Activated T-cell treated with anti-CD3 and anti-CD28 coated beads, Interleukin-2, amount 50 U/mL, for 72 hours (primary cell): ENCODE measurements at places on chromosomes 5 and 9.
A peak's percentile ranks its signal among the peaks of the same experiment; 100 is the strongest.

DNA sequence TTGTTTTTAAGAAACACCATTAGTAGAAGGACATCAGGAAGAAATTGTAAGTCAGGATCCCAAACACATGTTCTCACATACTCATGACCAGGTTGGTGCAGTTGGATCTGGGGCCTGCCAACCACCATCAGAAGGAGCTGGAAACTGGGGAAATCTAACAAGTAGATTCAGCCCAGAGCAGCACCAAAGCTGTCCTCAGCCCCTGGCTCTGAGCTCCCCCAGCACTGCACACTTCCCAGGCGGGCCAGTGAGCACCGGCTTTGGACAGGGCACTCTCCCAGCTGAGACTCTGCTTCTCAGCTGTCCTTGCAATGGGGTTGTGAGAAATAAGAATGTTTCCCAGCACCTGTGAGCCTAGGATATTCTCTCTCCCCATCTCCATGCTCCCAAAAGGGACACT lies 162.5 kb downstream of the PAX5 start:
- H3K4me1 ChIP-seq = no peaks in the 10 kb centered on the region
- H3K36me3 ChIP-seq = no peaks in the 10 kb centered on the region
- DNase-seq = no peak
- H3K4me3 ChIP-seq = no peak overlapping the region

DNA sequence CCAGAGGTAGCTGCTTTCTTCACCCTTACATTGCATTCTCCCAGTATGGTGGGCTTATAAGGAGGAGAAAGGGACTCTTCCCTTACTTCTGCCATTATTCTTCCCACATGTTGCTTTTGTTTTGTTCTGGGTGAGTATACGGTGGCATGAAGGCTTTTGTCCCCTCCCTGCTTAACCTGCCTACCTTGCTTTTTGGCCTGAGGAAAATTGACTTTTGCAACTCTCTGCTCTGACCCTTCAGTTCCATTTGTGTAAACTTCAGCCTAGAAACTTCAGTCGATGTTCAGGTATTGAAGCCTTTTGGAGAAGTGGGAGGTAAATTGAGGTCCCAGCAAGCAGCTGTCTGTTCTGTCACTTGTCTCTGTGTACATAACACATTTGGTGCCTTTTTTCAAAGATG lies 110.2 kb downstream of the PCSK1 start:
- no peak overlapping the region for H3K27ac ChIP-seq
- peaks cover 24% of the 10 kb centered on the region for H3K27me3 ChIP-seq
- DNase-seq = no peak
- no peaks in the 10 kb centered on the region for H3K4me1 ChIP-seq
- no peak overlapping the region for H3K4me3 ChIP-seq
- H3K36me3 ChIP-seq = no peaks in the 10 kb centered on the region

- no peak for DNase-seq
- no peaks in the 10 kb centered on the region for H3K4me1 ChIP-seq
- H3K4me3 ChIP-seq = no peak overlapping the region
- H3K27me3 ChIP-seq = peaks cover 38% of the 10 kb centered on the region
Observed at GRCh38 chr5:148725675-148726074, 71.3 kb upstream of the HTR4 start.

- H3K36me3 ChIP-seq = peaks cover 2% of the 10 kb centered on the region
- peaks cover 22% of the 10 kb centered on the region for H3K4me1 ChIP-seq
- no peak overlapping the region for H3K4me3 ChIP-seq
- peaks cover 15% of the 10 kb centered on the region for H3K27me3 ChIP-seq
Observed at GRCh38 chr5:58457050-58457449, 2.8 kb downstream of the PLK2 start.

DNA sequence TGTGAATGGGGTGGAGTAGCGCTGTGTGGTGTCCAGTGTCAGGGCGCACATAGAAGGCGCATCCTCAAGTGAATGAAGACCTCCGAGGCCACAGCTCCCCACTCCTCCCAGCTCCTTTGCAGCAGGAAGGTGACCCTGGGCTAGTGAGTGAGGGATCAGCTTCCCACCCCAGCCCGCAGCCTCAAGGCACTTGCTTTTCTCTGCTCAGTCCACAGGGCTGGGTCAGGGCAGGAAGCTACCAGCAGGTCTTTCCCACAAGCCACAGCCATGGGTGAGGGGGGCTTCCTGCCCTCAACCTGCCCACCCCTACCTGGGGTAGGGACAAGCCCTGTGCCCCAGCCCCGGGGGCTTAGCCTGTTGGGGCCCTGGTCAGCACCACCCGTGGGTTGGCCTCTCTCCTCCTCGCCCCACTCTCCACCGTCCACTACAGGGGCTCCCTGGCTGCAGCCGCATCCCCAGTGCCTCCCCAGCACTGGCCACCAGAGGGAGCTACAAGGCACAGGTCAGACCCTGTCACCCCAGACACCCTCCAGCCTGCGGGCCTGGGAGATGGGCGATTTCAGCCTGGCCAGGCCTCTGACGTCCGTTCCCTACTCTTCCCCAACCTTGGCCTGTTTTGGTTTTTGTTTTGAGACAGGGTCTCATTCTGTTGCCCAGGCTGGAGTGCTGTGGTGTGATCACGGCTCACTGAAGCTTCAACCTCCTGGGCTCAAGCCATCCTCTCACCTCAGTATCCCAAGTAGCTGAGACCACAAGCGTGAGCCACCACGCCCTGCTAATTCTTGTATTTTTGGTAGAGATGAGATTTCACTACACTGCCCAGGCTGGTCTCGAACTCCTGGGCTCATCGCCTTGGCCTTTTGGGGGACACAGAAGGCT lies 1.3 kb upstream of the ABCA2 start:
- DNase-seq = peak; percentile 91
- H3K4me3 ChIP-seq = peak overlapping the region; percentile 69
- peaks cover 49% of the 10 kb centered on the region for H3K4me1 ChIP-seq
- peak overlapping the region; percentile 12 for H3K27ac ChIP-seq
- H3K27me3 ChIP-seq = no peaks in the 10 kb centered on the region

GRCh38 chr9:88966894-88967676 lies 24.2 kb upstream of the S1PR3 start:
- H3K36me3 ChIP-seq = no peaks in the 10 kb centered on the region
- H3K27me3 ChIP-seq = peaks cover 21% of the 10 kb centered on the region
- H3K4me3 ChIP-seq = no peak overlapping the region
- no peak for DNase-seq
- no peak overlapping the region for H3K27ac ChIP-seq
- H3K4me1 ChIP-seq = no peaks in the 10 kb centered on the region
